CD8-positive, alpha-beta memory T cell (primary cell): ENCODE measurements at places on chromosomes 13 and 19. TPM values are rescaled to one million over a fixed set of nuclear protein-coding genes. Genes with fewer than 3 reads are reported as not detected.

GRCh38 chr19:3243819-3244700 lies 19.6 kb downstream of the CELF5 start:
- no peaks in the 10 kb centered on the region for H3K36me3 ChIP-seq
- no peak overlapping the region for H3K27ac ChIP-seq
- no peak overlapping the region for H3K4me3 ChIP-seq

- H3K36me3 ChIP-seq: no peaks in the 10 kb centered on the region
- H3K4me3 ChIP-seq: no peak overlapping the region
- DNase-seq: no peak
- no peaks in the 10 kb centered on the region for H3K4me1 ChIP-seq
- no peaks in the 10 kb centered on the region for H3K27me3 ChIP-seq
Measured at GRCh38 chr19:57106722-57107235, 13.0 kb upstream of the USP29 start.

- H3K4me1 ChIP-seq: no peaks in the 10 kb centered on the region
- H3K4me3 ChIP-seq: no peak overlapping the region
- no peaks in the 10 kb centered on the region for H3K36me3 ChIP-seq
- no peaks in the 10 kb centered on the region for H3K27me3 ChIP-seq
- no peak overlapping the region for H3K27ac ChIP-seq
- no peak for DNase-seq
Measured at GRCh38 chr13:69946511-69946910, 161.1 kb upstream of the ATXN8OS start.

DNA sequence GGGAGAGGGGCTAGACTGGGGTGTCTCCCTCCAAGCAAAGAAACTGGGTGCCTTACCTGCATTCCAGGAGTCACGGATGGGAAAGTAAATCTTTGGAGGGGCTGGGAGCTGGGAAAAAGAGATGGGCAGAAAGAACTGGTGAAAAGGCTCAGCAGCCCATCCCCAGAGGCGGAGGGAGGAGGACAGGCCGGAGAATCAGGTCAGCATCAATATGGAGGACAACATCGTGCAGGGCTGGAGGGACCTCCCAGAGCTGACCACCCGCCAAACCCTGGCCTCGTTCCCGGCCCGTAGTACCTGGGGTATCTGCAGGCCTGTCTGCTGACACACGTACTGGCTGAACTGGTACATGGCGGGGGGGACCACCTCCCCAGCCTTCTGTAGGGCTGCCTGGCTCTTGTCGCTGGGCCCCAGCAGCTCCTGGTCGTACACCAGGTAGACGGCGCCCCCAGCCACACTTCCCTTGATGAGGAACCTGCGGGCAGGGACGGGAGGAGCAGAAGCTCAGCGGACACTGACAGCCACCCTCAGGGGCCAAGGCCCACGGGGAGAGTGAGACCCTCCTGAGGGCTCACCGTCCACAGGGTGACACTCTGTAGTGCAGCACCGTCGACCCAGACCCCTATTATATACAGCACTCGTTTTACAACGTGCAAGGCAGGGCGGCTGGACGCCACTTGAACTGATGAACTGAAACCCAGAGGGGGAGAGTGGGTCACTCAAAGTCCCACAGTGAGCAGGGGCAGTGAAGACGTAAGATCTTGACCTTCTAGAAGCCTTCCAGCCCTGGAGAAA lies 830 bp downstream of the MICOS13 start:
- peak overlapping the region; percentile 99 for H3K4me3 ChIP-seq
- H3K27me3 ChIP-seq: no peaks in the 10 kb centered on the region
- peak overlapping the region; percentile 98 for H3K27ac ChIP-seq
- H3K36me3 ChIP-seq: no peaks in the 10 kb centered on the region

The VAV1 gene
- polyA plus RNA-seq: 28.4 TPM

The KLK1 gene
- not detected for polyA plus RNA-seq
